ENCODE measurements at places on chromosomes 6 and 20.

DNA sequence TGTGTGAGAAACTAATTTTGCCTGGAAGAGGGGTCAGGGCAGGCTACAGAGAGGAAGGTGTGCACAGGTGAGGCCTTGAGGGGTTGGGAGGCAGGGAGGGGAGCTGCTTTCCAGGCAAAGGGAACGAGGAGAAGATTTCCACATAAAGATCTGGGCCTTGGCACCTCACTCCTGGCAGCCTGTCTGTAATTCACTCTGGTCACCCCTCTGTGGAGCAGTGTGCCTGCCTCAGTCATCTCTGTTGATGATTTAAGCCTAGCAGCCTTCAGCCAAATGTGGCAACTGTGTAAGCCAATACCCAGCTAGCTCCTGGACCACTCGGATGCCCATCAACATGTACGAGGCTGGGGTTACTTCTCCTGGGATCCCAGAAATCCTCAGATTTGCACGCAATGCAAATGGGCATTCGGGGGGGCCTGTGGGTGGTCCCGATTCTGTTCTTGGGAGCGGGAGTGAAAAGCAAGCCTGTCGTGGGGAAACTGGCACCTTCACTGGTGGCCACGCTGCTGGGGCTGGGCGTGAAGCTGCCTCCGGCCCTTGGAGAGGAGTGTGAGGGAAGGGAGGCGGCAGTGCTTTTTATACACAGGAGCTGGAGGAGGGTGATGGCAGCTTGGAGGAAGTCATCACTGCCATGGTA is 360.4 kb downstream of the ZFAND3 start:
- no peak for DNase-seq

DNA sequence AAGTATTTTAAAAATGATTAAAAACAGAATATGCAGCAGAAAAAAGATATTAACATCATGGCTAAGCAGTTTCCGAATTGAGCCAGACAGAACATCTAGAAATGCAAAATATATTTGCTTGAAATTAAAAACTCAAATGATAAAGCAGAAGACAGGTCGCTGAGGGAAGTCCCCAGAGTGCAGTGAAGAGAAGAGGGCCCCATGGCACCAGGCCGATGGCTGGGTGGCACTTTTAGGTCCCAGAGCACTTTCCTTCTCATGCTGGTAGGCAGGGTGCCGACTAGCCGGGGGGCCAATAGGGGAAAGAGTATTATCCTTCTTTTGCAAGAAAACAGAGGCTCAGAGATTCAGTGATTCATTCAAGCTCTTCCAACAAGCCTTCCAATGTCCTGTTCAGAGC is 58.9 kb downstream of the MYH7B start:
- no peak for DNase-seq

- no peak for DNase-seq
These were observed 9.7 kb downstream of the MOCS3 start for GRCh38 chr20:50968289-50968688.

DNA sequence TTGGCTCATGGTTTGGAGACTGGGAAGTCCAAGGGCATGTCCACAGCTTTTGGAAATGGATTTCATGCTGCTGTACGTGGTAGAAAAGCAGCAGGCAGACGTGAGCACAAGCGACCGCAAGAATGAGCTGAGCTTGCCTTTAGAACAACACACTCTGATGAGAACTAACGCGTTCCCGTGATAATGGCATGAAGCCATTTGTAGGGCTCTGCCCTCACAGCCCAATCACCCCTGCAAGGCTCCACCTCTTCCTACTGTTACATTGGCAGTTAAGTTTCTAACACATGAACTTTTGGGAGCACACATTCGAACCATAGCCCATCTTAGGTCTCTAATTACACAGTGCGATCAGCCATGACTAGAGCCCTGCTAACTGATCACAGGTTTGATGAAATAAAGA is 107.5 kb upstream of the TMEM170B start:
- no peak for DNase-seq

GRCh38 chr6:119110601-119111548 is 32.4 kb upstream of the FAM184A start:
- no peak for DNase-seq

DNA sequence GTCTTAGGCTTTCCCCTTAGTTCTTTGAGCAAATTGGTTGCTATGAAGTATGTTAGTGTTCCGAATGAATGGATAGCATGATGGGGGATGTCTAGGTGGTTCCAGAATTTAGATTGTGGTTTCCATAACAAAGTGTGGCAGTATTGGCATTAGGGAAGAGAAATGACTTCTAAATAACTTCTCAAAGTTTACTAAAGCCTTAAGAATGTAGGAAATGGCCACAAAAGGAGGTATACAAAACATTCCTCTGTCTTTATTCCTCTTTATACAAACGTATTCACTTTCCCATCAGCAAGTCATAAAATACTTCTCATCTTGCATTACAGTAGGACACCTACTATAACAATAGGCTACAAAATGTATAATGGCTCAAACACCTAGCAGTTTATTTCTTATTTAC is 279.6 kb downstream of the ESR1 start:
- peak; percentile 47 for DNase-seq

DNA sequence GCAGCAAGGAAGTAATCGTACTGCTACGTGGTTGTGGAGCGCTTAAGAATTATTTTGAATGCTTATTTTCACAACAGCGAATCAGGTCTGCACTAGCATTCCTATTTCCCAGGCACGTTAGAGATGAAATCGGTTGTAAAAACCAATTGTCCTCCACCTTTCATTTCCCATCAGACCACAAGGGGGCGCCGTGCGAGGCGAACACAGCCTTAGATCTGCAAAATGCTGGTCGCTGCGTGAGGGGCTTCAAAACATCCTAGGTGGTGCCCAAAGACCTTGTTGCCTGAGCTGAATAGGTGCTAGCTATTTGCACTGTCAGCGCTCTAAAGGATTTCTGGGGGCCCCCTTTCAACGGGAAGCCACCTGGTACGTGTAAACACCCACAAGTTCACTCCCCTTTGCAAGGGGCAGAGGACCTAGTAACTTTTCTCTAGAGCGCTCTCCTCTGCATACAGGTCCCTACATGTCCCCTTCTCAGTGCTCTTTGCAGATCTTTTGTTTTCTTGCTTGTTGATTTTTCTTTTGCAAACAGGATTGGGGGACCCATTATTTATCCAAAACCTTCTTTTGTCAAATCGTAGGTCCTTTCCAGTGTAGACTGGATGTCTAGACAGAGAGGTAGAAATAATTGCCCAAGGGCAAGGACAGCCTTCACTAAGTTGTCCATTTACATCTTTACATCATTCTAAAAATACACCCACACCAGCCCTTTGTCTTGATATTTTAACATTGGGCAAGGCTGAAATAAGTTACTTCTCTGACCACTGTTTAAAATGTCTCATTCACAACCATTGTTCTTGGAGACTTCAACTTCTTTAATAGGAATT is 59.8 kb downstream of the NEDD9 start:
- peak; percentile 33 for DNase-seq

DNA sequence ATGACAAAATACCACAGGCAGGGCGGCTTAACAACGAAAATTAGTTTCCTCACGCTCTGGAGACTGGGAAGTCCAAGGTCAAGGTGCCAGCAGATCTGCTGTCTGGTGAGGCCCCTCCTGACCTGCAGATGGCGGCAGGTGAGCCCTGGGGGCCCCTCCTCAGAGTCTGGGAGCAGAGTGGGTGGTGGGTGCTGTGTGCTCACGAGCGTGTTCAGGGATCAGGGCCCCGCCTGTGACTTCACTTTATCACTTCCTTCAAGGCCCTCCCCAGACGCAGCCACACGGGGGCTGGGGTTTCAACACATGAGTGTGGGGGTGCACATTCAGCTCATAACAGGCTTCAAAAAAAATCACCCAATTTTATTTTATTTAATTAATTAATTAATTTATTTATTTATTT is 39.3 kb downstream of the SLC2A4RG start:
- no peak for DNase-seq

GRCh38 chr6:37077905-37078296 is 72.4 kb downstream of the FGD2 start:
- DNase-seq: no peak

GRCh38 chr6:28807682-28808280 is 116.0 kb downstream of the TRIM27 start:
- peak; percentile 53 for DNase-seq

GRCh38 chr6:1336246-1336843 is 24.4 kb downstream of the FOXQ1 start:
- DNase-seq: peak; percentile 85

Data from foreskin keratinocyte (primary cell).